Fibroblast of pulmonary artery (primary cell): ENCODE measurements at places on chromosomes 12 and 14.

DNA sequence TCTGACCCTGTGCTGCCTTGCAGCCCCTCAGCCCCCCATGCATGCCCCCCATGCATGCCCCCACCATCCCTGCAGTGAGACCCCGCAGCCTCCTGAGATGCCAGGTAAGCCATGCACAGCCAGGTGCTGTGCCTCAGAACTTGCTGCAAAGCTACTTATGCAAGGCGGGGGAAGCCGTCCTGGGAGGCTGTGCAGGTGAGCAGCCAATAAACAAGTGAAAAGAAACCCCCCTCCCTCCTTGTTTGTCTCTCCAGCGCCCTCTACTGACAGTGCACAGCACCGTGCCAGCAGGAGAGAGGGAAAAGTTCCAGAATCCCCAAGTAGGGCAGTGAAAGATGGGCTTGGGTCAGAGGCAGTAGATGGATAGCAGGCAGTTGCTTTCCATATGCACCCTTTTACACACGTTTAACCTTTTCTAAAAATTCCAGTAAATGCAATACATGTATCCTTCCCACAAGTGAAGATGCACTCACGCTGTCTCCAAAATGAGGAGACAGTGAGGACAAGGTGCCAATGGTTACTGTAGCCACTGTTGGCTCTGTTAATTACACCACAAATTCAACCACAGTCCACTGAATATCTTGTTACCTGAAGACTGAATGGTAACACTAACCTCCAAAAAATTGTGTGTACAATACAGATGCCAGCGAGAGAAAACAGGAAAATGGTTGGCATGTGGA lies 18.0 kb downstream of the TNFAIP2 start:
- DNase-seq = peak; percentile 65

DNA sequence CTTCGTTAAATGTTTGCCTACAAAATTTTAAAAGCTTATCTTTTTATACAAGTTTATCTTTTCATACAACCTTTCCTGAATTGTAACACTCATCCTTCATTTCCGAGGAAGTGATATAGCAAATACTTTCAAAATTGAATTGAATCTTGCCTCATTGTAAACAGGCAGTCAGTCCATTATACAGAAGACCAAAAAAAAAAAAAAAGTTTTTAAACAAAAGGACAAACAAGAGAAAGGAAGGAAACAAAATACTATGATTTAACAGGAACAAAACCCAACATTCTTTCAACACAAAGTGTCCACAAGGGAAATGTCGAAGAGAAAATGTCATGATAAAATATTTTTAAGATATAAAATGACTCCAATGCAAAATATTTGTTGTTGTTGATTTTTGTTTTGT lies 8.5 kb downstream of the ATF7 start:
- no peak for DNase-seq

DNA sequence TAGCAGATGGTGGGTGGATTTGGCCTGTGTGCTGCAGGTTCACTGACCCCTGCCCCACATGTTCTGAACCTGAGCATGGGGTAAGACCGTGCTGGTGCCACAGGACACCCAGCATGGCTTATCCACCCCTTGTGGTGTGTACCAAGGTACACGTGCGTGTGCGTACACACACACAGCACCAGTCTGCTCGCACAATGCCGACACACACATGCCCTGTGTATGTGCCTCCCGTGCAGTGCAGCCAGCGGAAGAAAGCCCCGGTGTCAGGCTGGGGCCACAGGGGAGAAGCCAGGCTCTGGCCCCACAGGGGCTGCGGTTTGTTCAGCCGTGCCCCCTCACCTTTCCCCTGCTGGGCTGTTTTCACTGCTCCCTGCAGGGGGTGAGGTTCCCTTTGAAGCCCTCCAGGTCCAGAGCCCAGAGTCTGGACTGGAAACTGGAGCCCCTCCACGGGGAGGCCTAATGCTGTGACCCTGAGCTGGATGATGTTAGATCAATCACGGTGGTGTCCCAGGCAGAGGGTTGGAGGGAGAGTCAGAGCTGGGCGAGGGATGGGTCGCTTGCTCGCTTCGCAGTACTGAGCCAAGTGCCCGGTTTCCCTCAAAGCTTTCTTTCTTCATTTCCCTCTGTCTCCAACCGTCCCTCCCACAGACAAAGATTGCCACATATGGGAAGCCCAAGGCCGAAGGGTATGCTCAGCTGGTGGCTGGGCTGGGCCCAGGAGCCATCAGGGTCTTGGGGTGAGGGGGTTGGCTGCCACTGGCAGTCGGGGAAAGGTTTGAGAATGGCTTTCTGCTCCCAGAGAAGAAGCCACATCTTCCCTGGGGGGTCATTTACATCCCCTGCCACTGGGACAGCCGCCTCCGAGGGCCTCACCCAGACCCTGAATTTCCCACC lies 6.2 kb downstream of the DTX1 start:
- DNase-seq = no peak

GRCh38 chr14:94175011-94175745 lies 1.1 kb downstream of the PPP4R4 start:
- no peak for DNase-seq

DNA sequence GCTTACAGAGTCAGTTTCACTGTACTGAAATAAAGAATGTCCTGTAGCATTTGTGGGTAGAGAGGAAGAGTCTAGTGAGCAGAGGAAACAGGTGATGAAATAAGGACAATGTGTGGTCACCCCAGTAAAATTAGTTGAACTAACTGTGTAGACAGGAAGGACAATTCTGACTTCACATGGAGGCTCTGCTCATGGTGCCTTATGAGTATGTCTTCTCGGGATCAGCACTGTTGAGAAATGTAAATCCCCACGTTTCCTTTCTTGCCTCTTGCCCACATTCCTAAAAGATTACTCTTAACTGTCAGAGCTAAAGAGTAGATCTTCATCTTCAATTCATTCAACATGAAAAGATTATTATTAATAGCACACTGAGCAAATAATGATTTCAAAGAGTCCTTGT lies 113.2 kb upstream of the FLRT2 start:
- DNase-seq = peak; percentile 83

DNA sequence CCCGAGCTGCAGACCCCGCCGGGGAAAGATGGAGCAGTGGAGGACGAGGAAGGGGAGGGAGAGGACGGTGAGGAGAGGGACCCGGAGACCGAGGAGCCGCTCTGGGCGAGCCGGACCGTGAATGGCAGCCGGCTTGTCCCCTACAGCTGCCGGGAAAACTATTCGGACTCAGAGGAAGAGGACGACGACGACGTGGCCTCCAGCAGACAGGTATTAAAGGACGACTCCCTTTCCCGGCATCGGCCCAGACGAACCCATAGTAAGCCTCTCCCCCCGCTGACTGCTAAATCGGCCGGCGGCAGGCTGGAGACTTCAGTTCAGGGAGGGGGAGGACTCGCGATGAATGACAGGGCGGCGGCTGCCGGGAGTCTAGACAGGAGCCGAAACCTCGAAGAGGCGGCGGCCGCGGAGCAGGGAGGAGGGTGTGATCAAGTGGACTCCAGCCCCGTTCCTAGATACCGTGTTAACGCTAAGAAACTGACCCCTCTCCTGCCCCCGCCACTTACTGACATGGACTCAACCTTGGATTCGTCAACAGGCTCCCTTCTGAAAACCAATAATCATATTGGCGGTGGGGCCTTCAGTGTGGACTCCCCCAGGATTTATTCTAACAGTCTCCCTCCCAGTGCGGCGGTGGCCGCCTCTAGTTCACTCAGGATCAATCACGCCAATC lies 962 bp downstream of the LEMD3 start:
- DNase-seq = peak; percentile 54
